Activated naive CD8-positive, alpha-beta T cell treated with anti-CD3 and anti-CD28 coated beads, Interleukin-2, amount 10 ng/mL, durations not matched to agents 7 days and 5 days (primary cell): ENCODE measurements at places on chromosomes 1 and 21. TPM values are rescaled to one million over a fixed set of nuclear protein-coding genes. Genes with fewer than 3 reads are reported as not detected.

- DNase-seq = no peak
Observed at GRCh38 chr1:234527346-234527745, 48.4 kb upstream of the TARBP1 start.

- DNase-seq = no peak
Observed at GRCh38 chr1:116279715-116280114, 93.3 kb upstream of the ATP1A1 start.

- no peak for DNase-seq
Observed at GRCh38 chr1:150089846-150090520, 22.4 kb downstream of the VPS45 start.

DNA sequence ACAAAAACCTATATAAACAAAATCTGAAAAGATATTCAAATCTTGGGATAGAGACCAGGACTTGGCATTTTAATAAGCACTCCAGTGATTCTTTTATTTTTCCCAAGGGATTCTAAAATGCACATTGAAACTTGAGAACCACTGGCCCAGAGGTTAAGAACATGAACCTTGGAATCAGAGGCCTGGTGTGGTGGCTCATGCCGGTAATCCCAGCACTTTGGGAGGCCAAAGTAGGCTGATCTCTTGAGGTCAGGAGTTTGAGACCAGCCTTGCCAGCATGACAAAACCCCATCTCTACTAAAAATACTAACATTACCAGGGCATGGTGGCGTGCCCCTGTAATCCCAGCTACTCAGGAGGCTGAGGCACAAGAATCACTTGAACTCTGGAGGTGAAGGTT lies 12.9 kb upstream of the CEP85 start:
- DNase-seq = no peak

- DNase-seq = no peak
Observed at GRCh38 chr1:79657951-79658658, 651.6 kb upstream of the ADGRL4 start.

- no peak for DNase-seq
Observed at GRCh38 chr1:161473348-161473747, 31.9 kb upstream of the FCGR2A start.

GRCh38 chr1:98949166-98949565 lies 55.5 kb downstream of the PLPPR5 start:
- no peak for DNase-seq

DNA sequence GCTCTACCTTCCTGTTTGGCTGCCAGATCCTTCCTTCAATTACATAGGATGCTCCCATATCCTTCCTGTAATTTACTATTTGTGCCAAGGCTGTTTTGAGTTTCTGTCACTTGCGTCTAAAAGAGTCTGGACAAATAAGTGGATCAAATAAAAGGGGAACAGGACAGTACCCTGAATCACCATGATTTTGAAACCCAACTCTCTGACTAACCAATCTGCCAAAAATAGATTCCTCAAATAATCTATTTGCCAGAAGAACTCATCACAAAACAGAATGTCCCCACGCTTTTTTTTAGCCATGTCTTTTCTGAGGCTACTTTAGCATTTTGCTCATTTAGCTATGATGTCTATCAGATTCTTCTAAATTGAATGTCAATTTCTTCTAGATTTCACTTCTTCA lies 392.6 kb downstream of the NTNG1 start:
- no peak for DNase-seq

DNA sequence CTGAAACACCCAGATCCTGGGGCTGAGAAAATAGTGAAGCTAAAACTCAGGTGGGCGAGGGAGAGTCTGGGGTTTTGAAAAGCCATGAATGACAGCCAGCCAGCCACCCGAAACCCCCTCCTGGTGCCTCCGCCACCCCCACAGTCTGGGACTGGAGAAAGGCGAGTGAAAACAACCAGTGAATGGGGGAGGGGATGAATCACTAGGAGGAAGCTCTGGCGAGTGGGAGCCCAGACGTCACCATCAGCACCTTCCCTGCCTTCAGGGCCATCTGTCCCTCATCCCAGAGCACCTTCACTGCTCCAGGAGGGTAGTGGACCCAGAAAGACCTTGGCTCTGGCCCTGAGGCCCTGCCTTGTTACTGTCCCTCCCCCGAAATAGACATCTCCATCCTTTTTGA lies 9.2 kb downstream of the RORC start:
- no peak for DNase-seq

DNA sequence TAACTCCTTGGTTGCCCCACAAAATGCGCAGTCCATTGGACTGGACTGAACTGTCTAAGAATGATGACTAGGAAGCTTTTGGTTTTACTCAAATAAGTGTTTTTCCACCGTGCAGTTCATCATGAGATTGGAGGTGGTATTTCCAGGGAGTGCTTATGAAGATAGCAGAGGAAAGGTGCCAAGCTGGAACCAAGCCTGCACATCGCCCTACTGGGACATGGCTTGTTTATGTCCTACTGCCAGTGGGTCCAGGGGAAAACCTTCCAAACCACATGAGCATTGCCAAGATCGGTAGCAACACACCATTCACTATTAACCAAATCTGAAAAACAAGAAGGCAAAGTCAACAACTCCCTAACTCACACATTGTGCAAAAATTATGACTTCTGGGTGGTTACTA lies 54.7 kb upstream of the DSCAM start:
- DNase-seq = no peak

DNA sequence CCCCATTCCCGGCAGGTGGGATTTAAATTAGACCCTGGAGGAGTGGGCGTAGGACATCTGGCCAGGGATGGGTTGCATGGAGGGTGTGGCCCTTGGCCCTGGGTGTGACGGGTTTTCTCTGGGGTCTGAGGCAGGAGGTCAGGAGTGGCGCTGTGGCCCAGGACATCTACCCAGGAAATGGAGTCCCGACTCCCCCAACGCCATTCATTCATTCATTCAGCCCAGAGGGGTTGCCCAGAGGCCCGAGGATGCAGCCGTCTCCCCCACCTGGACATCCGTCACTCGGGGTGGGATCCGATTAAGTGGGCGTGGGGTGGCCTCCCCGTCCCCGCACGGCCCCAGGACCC lies 663 bp downstream of the ATP13A2 start:
- DNase-seq = no peak

ARHGAP30 gene
- total RNA-seq = 273 TPM

- no peak for DNase-seq
Observed at GRCh38 chr1:181175356-181175910, 86.9 kb downstream of the IER5 start.

DNA sequence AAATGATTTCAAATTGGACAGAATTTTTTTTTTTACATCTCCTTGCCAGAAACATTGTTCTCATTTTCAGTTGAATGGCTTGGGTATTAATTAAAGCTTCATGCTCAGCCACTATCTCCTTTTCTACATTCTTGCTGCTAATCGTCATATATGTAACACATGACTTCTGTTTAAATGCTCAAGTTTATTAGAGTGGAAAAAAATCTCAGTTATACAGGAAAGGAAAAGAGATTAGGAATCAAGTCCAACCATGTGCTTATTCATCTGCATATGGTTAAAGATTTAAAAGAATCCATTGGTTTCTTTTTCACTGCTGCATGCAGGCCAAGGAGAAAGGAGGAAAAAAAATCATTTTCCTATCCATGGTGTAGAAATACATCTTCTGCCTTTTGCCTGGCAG lies 47.3 kb upstream of the CNN3 start:
- no peak for DNase-seq

- DNase-seq = no peak
Observed at GRCh38 chr1:159687511-159687910, 26.9 kb downstream of the CRP start.
